Right cardiac atrium (tissue), 5 donors: ENCODE measurements at places on chromosomes 11 and 22. TPM values are rescaled to one million over a fixed set of nuclear protein-coding genes. Genes with fewer than 3 reads are reported as not detected.

- no peak for DNase-seq
Observed at GRCh38 chr11:69079661-69080256, 31.0 kb downstream of the TPCN2 start.

DNA sequence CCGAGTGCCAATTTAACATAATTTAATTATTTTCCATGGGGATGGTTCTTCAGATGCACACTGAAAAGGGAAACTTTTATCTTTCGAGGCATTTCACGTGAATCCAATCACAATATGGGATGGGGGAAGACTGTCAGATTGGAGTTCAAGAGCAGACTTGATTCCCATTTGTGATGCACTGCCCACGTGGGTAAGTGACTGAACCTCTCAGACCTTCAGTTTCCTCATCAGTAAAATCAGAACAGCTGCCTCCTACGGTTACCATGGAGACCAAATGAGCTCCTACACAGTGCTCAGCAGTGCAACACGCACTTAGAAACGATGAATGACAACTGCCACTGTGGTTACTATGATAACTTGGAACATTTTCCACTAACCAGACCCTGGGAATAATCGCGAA, 21.7 kb downstream of the KIAA0930 start:
- DNase-seq: no peak

DNA sequence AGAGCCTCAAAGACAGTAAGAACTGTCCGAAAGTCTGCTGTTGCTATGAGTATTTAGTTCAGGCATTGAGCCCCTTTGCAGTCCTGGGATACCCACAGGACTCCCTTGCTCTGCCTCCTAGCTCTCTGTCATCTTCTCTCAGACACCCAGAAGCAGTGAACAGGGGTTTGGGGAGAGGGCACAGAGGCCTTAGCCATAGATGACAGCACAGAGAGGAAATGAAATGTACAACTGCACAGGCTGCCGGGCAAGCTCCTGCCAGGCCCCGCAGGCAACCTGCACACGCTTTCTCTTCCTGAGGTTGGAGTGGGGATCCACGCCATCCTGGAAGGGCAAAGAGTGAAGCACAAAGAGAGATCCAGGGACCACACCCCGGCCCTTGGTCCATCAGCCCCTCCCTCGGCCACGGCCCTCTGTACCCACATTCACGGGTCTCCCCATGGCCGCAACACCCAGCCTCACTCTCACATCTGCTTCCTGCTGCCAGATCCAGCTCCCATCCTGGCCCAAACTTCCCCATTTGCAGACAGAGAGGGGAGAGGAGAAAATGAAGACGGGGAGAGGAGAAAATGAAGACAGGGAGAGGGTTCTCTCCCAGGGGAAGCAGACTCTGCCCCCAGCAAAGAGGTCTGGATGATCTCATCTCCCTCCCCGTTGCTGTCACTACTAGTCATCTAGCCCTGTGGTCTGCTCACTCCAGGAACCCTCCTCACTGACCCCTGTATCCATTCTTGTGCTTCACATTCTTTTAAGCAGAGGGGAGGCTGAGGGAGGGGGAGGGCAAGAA, 40.7 kb downstream of the CD6 start:
- DNase-seq: no peak

DNA sequence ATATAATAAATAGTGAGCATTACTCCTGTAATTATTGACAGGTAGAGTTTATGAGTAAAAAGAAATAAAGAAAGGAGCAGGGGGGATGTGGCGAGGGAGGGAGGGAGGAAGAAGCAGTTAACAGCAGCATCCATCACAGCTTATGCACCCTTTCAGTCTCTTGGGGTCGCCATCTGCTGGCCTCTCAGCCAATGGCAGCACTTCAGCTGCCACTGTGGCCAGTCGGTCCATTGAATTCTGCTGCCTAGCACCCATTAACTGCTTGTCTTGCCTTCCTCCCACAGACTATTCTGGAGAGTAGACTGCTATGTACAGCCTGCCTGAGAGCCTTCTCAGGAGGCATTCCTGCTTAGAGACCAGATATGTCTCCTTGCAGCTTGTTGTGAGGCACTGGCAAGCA, 388.3 kb downstream of the TENM4 start:
- DNase-seq: peak; percentile 60

- DNase-seq: no peak
Observed at GRCh38 chr11:132039521-132039920, 669.1 kb downstream of the NTM start.

DNA sequence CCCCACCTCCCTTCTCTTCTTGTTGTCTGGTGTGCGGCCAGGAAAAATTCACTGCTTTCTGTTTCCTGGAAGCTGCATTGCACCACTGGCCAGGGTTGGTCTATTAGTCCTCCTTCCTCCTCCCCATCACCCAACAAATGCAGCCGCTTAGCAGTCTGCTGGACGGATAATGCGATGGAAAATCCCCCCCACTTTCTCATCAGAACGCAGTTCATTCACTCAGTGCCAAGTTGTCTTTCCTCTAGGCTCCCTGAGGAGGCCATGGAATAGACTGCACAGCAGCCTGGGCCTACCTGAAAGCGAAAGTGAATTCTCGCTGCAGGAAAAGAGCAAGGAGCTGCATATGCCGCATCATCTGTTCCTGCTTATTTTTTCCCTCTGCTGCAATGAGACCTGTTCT, 513.6 kb downstream of the METTL15 start:
- no peak for DNase-seq

DNA sequence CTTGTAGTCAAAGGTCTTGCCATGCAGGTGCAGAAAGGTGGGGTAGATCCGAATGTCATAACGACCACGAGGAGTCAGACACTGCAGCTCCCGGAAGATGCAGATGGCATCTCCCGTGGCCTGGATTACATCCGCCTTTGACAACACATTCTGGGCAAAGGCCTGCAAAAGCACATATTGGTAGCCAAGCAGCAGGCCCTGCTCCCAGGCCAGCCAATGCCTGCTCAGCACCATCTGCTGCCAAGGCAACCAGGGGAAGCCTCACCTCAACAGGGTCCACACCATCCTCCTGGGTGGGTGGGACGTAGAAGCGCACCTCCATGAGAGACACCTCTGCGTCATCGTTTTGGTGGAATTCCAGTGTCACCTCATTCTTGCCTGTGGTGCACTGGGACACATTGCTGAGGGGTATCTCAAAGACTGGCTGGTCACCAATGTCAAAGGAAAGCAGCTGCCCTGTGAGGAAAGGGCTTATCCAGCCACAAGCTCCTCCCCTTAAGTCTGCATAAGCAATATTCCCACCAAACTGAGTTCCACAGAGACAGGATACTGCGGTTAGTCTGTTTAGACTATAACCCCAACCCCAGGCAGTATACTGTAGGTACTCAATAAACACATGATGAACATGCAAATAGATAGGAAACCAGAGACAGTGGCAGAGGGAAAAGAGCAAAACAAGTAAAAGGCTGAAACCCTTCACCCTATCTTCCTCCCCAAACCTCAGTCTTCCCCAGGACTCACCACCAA, 2.8 kb downstream of the SSRP1 start:
- DNase-seq: no peak

DNA sequence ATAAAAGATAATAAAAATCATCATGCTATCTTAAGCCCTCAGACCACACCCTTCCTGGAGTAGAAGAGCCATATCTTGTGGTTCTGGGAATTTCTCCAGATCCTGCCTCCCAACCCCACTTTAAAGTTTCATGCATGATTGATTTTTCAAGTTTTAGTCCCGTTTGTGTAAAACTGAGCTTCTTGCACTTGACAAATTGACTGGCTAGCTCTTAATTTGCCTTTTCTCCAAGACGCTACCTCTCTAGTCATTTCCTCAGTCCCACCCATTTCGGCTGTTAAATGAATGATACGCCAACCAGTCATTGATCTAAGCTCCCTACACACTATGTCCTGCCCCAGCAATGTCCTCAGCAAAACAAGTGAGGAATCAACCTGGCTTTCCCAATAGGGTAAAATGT, 71.8 kb upstream of the TEAD1 start:
- no peak for DNase-seq

GRCh38 chr22:20721409-20722218, 52.3 kb upstream of the SERPIND1 start:
- DNase-seq: no peak

- no peak for DNase-seq
Observed at GRCh38 chr11:36374726-36375125, 78.6 kb downstream of the PRR5L start.

DNA sequence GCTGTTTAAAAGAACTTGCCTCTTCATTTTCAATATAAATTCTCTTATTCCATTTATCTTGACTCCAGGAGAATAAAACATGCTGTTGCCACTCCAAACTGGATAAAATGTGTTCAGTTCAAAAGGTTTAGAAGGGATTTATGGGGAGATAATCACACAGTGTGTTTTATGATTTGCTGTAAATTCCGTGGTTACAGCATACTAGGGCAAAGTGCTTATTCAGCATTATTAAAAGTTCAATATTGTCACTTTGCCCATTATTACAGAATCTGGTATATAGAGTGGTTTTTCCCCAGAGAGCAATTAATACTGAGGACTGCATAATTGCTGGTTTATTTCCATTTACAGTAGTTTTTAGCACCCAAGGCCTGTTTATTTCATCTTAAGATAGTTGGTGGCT, 780.9 kb upstream of the RAG2 start:
- no peak for DNase-seq

GRCh38 chr11:64245797-64246620, 734 bp downstream of the PPP1R14B start:
- DNase-seq: peak; percentile 90

GRCh38 chr11:117230999-117231841, 653 bp downstream of the PCSK7 start:
- DNase-seq: no peak

DNA sequence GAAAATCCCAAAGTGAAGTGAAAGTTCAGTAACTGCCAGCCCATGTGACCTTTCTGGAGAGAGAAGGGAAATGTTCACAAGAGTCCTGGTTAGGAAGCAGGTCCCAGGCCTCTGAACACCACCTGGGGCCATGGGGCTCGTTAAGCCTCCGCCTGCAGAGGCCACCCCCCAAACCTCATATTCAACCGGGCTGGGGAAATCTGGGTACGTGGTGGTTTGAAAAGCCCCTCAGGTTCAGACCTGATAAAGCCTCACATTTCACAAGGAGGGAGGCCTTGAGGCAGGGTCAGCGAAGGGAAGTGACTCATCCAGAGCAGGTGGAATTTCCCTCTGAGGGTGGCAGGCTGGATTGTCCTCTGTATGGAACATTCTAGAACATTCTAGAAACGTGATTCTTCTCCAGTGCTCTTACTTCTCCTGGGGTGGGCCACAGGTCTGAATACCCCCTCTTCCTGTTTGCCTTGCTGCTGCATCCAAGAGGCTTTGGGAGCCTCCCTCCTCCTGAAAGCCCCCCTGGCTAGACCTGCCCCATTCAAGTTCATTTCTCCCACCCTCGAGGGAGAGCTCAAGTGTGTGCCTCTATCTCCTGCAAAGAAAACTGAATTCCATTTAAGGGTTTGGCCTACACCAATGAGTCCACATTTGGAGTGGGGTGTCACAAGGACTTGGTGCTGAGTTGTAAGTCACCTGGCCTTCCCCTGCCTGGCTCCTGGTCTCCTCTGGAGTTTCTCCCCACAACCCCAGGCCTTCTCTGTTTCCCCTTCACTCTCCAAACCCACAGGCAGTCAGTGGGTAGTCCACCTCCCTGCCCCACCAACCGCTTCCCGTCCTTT, 6.3 kb downstream of the FXYD2 start:
- DNase-seq: no peak

DNA sequence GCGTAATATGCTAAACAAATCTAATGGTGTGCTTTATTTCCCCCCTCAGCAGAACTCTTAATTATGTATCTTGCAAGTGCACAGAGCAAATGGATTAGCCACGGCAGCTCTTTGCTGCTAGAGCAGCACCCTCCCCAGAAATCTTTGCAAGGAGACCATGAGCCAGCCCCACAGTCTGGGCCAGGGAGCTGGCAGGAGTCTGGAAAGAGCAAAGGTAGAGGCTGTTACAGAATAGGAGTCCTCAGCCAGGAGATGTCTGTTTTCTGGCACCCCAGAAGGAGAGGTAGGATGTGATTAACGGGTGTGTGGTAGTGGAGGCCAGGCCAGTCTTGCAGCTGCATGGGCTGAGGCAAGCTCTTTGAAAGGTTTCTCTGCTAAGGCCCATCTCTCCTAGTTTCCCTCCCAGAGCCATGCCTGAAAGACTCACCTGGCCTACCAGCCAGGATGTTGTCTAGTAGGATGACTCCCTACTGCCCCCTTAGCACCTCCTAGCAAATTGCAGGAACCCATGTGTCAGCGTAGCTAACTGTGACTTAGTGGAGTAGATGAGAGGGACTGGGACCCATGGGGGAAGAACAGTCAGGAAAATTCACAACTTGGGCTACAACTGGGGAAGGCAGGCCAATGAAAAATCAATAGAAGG, 557.2 kb downstream of the BUD13 start:
- no peak for DNase-seq

DNA sequence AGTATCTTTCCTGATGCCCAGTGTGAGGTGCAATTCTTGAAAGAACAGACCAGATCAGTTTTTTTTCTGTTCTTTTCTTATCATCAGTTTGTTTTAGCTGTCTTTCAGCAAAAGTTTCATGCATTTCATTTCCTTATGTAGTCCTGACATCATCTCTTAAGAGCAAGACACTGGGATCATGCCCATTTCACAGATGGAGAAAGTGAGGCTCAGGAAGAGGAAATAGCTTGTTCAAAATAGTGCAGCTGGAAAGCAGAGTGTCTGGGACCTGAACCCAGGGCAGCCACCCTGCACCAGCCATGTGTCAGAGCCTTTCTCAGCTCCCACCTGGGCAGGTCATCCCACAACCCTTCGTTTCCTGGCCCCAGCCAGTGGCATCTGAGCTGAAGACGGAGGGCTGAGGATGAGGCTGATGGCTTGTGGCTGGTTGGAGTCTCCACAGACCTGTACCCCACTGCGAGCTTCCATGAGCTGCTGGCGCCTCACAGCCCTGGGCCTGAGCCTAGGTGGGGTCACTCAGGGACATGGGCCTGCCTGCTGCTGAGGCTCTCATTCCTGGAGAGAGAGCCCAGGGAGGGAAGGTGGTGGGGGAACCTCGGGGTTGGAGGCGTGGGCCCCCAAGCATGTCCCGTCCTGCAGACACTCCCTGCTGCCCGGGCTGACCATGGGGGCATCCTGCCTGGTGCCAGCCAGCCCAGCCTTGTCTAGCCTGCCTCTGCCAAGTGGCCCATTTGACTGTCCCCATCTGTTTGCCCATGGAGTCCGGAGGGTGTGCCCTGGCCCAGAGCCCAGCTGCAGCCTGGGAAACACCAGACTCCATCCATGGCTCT, 61.8 kb downstream of the SMIM38 start:
- DNase-seq: no peak

GRCh38 chr11:95542868-95543551, 246.6 kb downstream of the FAM76B start:
- no peak for DNase-seq

- no peak for DNase-seq
Observed at GRCh38 chr11:32960553-32961164, 55.0 kb upstream of the DEPDC7 start.

DNA sequence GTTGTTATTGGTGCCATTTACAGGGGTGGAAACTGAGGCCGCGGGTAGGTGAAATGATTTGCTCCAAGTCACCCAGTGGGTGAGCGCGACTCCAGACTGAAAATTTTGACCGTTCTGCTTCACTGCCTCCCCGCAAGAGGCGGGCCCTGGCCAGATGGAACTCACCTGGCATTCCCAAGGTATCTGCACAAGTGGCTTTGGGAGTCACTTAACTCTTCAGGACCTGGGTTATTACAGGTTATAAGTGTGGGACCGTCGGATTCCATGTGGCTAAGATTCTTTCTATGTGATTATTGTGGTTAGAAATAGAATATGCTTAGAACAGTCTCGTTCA, 598 bp downstream of the CABIN1 start:
- DNase-seq: no peak

CDHR5 gene
- not detected for total RNA-seq

NPAS4 gene
- 0.09 TPM for total RNA-seq

ZNF280B gene
- 1.5 TPM for total RNA-seq

PANX1 gene
- total RNA-seq: 16.1 TPM
